Testis (tissue), 5 donors: ENCODE measurements at places on chromosomes 1 and 21. TPM values are rescaled to one million over a fixed set of nuclear protein-coding genes. Genes with fewer than 3 reads are reported as not detected.

The ZSWIM5 gene
- total RNA-seq, result 13.7 TPM

DNA sequence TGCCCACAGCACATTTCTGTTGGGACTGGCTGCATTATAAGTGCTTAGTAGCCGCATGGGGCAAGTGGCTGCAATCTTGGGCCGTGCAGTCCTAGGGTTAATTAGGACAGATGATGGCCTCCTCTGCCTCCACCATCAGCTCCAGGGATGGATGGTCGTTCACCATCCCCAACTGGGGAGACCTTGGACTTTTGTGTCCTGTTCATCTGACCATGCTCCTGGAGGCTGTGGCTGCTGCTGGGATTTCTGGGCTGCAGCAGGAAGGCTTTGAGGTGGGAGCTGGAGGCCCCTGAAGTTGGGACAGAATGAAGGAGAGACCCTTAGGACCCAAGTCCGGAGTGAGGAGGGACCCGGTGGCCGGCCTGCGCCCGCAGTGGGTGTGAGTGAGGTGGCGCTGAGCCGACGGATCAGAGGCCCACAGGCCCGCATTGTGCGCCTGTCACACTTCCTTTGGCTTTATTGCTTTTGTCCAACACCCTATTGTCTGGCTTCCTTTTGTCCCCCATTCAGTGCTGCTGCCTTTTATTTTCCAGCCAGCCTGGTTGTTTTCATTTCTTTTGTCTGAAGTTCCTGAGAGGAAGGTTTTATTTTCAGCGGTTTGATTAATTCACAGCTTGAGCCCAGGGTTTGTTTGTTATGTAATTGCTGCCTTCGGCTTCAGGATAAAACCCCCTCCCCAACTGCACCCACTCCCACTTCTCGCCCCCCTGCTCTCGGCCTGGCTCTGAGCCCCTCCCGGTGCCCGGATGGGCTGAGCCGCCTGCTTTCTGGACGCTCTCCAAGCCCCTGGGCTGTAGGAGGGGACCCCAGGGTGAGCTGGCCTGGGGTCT is 35.6 kb downstream of the SOX13 start:
- DNase-seq, result no peak

DNA sequence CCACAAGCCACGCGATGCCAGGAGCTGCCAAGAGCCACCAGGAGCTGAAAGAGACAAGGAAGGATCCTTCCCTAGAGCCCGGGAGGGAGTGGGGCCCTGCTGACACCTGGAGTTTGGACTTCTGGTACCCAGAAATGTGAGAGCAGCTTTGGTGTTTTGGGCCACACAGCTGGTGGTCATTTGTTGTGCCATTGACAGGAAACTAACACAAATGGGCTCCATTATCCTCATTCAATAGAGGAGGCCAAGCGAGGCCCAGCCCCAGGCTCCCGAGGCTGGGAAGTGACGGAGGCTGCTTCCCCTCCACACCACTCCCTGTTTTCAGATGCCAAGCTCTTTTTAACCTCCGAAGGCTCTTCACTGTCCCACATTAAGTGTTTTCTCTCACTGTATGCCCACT is 25.5 kb downstream of the DHRS3 start:
- no peak for DNase-seq

DNA sequence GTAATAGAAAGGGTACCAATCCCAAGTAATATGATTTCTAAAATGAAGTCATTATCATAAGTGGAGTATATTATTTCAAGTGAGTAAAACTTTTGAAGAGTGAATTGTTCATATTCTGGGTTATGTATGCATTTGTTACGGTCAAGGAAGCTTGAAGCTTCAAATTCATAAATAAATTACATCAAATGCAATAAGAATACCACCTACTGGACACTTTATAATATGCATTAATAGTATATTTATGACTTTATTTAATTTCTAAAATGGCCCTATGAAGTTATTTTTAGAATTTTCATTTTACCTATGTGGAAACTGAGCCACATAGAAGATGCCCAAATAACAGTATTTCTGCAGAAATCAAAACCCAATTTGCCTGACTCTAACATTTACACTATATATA is 260.6 kb downstream of the SMYD3 start:
- no peak for DNase-seq

DNA sequence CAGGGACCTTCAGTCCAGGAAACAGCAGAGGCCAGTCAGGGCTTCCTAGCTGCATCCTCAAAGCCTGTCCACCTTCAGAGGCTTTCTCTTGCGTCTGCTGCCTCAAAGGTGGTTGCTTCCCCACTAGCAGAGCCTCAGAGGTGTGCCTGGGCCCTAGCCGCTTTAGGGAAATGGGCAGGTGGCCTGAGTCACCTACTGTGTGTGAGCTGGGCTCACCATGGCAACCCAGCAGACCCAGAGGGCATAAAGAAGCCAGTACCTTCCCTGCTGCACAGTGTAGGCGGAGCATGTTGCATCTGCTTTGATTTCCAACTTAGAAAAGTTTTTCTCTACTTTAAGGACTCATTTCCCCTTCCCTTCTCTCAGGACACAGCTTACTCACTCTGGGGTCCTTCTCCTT is 12.5 kb downstream of the SLC9A1 start:
- DNase-seq, result no peak

DNA sequence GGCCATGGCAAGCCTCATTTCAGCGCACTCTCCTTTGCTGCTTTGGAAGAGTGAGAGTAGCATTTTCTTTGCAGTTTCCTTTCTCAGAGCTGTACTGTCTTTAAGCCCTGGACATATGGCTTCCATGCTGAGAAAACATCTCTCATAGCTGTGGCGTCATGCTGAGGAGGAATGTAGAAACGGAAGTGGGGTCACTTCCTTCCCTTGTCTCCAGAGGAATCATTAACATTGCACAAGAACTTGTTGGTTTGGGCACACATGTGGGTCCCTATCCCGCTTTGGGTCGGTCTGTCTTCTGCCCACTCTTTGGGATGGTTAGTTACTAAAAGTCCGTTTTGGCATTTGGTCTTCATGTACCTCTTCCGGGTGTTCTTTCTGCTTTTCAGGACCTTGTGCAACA is 5.6 kb downstream of the MFN2 start:
- DNase-seq, result no peak

DNA sequence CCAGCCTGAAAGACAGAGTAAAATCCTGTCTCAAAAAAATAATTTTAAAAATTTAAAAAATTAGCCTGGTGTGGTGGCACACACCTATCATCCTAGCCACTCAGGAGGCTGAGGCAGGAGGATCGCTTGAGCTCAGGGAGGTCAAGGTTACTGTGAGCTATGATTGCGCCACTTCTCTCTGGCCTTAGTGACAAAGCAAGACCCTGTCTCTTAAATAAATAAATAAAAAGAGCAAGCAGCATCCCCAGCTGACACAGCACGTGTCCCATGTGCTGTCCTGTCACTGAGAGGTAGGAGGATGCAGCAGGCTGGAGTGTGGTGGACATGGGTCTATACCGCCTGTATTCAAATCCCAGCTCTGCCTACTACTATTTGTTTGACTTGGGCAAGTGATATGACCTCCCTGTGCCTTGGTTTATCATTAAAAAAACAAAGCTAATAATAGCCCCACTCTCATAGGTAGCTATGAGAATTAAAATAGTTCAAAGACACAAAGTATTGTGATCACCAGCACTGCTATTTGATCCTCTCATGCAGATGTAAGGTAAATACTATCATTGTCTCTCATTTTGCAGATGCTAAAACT is 22.2 kb upstream of the ECE1 start:
- DNase-seq, result no peak
